Brain (organoid and tissue), 16 donors: ENCODE measurements at places on chromosomes 16 and 17.

DNA sequence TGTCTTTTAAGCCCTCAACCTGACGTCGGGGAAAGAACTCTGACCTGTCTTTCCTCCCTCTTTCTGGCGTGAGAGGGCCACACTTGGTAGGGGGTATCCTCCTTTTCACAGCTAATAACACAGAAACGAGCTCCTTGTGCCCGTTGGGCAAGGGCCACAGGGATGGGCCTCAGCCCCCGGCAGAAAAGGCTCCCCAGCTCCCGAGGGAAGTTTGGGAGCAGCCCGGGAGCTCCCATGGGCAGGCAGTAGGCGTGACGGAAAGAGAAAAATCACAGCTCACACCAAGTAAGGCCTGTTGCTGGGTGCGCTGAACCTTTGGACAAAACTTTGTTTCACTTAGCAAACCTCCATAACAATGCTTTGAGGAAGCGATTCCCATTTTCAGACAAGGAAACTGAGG lies 82.8 kb upstream of the MED9 start:
- no peak for DNase-seq

DNA sequence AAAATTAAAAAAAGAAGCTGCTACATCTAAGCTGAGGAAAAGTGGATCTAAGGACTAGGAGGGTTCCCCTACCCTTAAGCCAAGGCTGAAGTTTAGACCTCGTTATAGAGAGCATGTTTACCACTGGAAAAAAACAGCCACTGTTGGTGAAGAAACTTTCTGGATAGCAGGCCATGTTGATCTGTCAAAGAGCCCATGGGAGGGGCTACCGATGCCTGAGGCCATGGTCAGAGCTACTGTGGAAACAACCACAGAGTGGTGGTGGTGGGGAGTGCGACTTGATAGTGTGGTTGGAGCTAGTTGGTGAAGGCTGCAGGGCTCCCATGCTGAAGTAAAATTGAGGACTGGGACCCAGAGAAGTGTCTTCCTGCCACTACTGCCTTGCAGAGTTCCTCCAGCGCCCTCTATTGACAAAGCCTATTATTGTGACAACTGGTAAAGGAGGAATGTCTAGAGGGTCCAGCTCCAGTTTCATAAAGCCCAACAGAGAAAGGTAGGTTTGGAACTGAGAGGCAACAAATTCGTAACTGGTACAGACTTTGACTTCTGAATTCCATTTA lies 12.7 kb upstream of the FAM20A start:
- no peak for DNase-seq

- DNase-seq: no peak
These were observed 306.5 kb upstream of the TNRC6C start for GRCh38 chr17:77651988-77652387.

DNA sequence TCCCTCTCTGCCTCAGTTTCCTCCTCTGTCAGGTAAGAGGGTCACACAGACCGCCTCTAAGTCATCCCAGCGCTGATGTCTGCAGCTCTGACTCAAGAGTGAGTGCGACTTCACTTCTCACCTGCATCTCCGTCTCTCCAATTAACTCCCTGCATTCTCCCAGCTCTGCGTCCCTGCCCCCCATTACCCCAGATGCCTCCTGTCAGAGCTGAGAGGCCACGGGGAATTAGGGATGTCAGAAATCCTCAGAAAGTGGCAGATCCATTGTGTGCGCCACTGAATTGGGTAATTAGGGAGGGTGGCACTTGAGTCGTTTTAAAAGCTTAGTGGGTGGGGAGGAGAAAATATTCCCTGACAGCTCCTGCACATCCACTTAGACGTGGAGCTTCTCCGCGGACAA lies 885.4 kb upstream of the EEF2KMT start:
- DNase-seq: no peak

GRCh38 chr16:28189245-28189644 lies 22.5 kb downstream of the XPO6 start:
- DNase-seq: no peak

DNA sequence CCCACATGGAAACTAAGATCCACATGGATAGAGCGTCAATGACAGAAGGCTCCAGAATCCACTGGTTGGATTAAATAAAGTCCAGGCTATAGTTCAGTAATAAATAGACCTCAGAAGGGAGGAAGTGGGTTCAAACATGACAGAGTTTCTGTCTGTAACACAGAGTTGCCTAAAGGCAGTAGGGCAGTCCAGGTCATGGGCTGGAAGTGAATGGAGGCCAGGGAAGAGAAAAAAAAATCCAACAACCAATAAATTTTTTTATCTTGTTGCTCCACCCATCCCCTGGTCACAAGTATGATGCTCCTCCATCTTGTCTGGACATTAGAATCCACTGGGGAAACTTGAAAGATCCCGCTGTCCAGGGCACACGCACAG lies 92.4 kb downstream of the RGS9 start:
- no peak for DNase-seq
